ENCODE measurements at places on chromosomes 3 and 15.

DNA sequence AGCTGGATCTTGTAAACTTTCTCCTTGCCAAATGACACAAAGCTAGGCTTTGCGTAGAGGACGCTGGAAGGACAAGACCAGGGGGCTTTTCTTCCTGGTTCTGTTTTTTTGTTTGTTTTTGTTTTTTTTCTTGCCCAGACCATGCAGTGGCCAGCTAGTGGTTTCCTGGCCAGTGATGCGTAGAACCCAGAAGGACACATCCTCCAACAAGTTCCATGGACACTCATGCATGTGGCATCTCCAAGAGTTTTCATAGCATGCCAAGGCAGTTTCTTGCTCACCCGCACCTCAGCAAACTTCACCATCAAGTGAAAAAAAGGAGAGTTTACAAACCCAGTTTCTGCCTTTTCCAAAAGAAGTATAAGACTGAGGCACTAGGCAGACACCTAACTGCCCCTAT is 46.1 kb upstream of the TMCO5A start:
- no peak for DNase-seq

DNA sequence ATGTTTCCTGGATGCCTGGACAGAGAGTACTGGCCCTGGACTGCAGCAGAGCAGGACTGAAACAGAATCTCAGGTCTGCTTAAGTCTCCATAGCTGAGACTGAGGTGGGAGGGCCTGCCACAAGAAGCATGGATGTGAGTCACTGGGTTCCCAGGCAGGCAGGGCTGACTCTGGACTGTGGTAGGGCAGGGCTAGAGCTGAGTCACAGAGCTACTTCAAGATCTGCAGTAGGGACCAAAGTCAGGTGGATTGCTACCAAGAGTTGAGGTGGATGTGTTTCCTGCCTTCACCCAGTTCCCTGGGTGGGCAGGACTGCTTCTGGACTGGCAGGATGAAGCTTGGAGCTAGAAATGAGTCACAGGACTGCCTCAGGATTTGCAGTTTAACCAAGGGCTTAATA is 282.9 kb downstream of the AGBL1 start:
- no peak for DNase-seq

DNA sequence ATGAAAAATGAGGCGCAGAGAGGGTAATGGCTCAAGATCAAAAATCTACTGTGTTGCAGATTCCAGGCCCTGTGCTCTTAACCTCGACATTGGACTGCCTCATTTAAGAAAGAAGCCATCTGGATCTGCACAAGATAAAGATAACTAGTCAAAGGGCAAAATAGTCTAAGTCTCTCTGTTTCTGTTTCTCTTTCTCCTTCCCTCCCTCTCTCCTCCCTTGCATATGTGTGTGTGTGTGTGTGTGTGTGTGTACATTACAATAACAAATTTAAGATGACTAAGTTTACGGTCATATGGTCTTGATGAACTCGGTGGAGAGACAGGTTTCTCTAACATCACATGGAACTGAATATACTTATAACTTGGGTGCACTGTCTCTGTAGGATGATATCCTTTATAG is 69.2 kb downstream of the MEIS2 start:
- DNase-seq = no peak

GRCh38 chr15:78446551-78446950 is 8.5 kb downstream of the IREB2 start:
- no peak for DNase-seq

DNA sequence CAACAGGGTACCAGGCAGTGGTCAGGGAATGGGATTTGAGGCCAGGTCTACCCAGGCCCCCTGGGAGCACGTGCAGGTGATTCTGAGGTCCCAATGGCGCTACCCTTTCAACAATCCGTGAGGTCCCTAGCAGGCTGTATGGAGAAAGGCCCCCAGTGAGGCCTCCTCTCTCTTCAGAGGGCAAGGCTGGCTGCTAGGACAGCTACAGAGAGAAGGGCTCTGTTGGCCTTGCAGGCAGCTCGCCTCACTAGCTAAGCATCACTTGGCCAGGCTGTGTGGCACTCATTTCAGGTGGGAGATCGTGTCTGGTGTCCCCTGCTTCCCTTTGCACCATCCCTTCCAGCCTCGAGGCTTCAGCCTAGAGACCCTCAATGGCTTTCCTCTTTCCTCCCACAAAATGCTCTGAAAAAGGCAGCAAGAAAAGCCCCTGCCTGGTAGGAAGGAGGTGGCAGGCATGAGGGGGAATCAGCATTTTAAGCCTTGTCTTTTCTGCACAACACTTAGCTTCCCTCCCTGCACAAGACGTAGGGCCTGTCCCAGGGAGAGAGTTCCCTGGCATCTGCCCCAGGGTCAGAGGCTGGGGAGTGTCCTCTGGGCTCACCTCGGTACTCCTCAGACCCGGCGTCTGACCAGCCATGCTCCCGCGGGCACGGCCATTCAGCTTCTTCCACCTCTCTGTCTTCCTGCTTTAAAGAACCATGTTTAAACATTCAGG is 111.8 kb downstream of the ASB7 start:
- no peak for DNase-seq

DNA sequence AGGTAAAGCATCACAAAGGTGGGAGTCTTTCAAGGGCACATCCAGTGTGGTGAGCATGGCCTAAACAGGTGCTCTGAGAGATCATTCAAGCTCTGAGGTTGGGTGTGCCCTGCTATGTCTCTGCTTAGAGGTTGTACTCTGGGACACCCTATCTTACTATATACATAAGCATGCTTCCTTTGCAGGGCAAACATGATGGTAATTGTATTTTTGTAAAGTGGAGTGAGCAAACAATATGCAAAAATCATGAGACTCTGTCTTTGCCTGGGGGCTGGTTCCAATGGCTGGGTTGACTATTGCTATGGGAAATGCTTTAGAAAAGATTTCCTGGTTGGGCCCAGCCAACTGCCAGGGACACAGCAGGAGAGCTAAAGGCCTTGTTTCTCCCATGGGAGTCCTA is 315.1 kb upstream of the TLE3 start:
- no peak for DNase-seq

Measured in inflammatory macrophage treated with lipopolysaccharide for 4 hours (primary cell).